Left renal pelvis (tissue), 4 donors: ENCODE measurements at places on chromosomes 2 and 18. TPM values are rescaled to one million over a fixed set of nuclear protein-coding genes. Genes with fewer than 3 reads are reported as not detected.

The HOXD8 gene
- 182 TPM for polyA plus RNA-seq

The PLEK gene
- polyA plus RNA-seq: 7.6 TPM

DNA sequence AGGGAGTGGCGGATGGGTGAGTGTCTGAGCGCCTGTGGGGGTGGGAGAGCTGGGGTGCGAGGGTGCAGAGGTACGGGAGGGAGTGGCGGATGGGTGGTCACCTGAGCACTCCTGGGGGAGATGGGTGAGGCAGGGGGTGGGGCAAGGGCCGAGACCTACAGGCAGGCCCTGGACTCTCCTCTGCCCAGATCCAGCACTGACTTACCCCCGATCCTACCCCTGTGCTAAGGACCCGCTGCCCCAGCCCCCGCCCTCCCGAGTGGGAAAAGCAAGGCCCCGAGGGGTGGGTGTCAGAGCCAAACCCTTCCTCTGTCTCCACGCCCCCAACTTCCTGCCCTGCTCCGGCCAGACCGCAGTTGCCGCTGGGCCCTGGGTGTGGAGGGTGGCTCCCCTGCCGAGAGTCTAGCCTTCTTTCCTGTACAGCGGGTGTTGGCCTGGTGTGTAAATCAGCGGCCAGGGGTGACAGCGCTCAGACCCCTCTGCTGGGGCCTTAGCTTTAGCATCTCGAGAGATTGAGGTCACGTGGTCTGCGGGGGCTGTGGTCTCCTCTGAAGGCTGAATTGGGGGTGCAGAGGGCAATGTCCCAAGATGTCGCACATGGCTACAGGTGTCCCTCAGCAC lies 12.5 kb downstream of the BOK start:
- DNase-seq: no peak

DNA sequence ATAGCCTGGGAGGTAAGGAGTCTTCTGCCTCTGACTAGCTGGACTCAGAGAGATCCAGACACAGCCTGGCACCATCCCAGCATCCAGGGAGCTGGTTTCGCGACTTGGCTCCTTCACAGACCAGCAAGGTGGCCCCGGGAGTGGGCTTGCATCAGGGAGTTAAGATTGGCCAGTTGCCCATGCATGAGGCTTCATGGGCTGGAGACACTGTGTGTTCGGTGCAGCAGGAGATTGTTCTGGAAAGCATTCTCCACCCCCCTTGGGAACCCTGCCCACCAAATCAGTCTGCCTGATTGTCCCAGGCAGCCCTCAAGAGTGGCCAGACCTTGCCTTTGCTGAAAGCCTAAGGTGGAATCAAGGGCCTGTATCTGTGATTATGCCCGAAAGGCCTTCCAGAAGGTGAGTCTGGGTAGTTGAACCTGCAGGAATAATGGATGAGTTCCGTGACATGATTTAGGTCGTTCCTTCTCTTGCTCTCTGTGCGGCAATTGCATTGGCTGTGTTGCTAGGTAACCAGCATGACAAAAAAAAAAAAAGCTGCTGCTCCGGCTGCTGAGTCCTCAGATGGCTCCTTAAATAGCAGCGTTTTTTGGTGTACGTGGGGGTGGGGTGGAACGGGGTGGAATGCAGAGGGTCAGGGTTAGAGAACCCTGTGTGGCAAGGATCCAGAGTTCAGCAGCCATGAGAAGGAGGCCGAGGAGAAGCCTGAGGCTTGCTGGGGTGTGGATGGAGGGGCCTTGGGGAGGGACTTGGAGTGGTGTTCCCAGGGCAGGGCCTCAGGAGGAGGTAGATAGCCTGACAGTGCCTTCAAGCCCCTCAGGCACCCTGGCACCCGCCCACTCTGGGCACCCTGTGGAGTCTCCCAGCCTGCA lies 93.0 kb upstream of the MCFD2 start:
- peak; percentile 64 for DNase-seq

GRCh38 chr18:4352746-4353551 lies 102.2 kb downstream of the DLGAP1 start:
- DNase-seq: no peak

GRCh38 chr2:223725494-223725893 lies 111.9 kb downstream of the AP1S3 start:
- peak; percentile 66 for DNase-seq
